AG09309 (cell line): ENCODE measurements at places on chromosomes 2 and 18.

- DNase-seq: no peak
Observed at GRCh38 chr2:144020047-144020446, 499.9 kb downstream of the ZEB2 start.

GRCh38 chr2:8094526-8094925 is 587.3 kb upstream of the ID2 start:
- no peak for DNase-seq

GRCh38 chr2:132547090-132547687 is 122.8 kb downstream of the LYPD1 start:
- peak; percentile 55 for DNase-seq

- no peak for DNase-seq
Observed at GRCh38 chr2:25044990-25045389, 3.1 kb downstream of the EFR3B start.

DNA sequence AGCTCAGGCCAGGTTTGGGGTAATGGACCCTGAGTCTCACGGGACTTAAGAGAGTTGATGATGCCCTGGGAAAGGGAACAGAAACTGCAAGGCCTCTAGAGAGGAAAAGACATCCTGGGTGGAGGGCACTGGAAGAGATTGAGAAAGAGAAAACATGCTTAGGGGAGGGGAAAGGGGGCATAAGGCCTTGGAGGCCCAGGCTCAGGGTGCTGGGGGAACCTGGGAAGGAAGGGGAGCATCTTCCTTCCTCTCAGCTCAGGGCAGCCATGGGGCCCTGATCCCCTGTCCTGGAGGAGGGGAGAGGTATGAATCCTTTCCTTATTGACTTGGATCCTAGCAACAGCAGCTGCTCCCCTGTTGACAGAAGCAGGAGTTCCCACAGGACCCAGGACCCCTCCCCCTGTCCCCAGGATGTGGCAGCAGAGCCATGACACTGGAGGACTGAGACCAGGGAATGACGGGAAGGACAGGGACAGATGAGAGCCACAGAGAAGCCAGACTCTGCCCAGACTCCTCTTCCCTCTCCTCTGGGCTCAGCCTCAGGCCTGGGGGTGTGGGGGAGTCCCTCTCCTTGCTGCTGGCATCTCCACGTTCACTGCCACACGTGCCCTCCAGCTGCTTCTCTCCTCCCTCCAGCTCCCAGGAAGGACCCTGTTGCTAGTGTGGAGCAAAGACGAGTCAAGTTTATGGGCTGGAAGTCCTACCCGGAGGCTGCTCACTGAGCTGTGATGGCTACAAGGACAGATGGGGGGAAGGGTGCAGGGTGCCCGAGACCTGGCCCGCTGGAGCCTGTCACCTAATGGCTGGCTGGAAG is 815 bp downstream of the GPBAR1 start:
- no peak for DNase-seq

- no peak for DNase-seq
Observed at GRCh38 chr2:99414566-99414965, 75.3 kb downstream of the REV1 start.

GRCh38 chr18:23934252-23934651 is 80.3 kb upstream of the TTC39C start:
- DNase-seq: no peak
